ENCODE measurements at places on chromosomes 1 and 21. TPM values are rescaled to one million over a fixed set of nuclear protein-coding genes. Genes with fewer than 3 reads are reported as not detected.

Gene CD48
- total RNA-seq = not detected

Gene RPS6KA1
- 6.9 TPM for total RNA-seq

Gene PLEKHA6
- 2.9 TPM for total RNA-seq

Gene PDE9A
- 3.9 TPM for total RNA-seq

Gene TRIM45
- total RNA-seq = 1.7 TPM

- no peak for DNase-seq
Observed at GRCh38 chr1:97164276-97164639, 442.7 kb downstream of the PTBP2 start.

DNA sequence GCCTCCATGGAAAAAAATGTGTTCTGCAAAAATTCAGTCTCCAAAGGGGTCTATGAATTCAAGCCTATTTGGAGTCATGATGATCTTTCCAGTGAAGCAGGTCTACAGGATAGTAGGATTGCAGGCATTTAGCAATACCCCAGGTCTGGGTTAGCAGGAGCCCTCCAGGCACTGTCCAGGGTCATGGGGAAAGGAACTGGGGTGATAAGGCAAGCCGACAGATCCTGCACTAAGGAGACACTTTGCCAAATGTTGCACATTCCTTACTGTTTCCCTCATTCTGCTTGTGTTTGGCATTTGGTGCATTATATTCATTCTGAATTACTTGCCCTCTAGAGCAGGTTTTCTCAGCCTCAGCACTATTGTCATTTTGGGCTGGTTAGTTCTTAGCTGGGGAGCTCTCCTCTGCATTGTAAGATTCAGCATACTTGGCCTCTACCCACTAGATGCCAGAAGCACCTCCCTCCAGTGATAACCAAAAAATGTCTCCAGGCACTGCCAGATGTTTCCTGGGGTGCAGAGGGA lies 333.3 kb upstream of the PLXNA2 start:
- no peak for DNase-seq

GRCh38 chr1:232876506-232877364 lies 71.5 kb downstream of the MAP10 start:
- DNase-seq = no peak

DNA sequence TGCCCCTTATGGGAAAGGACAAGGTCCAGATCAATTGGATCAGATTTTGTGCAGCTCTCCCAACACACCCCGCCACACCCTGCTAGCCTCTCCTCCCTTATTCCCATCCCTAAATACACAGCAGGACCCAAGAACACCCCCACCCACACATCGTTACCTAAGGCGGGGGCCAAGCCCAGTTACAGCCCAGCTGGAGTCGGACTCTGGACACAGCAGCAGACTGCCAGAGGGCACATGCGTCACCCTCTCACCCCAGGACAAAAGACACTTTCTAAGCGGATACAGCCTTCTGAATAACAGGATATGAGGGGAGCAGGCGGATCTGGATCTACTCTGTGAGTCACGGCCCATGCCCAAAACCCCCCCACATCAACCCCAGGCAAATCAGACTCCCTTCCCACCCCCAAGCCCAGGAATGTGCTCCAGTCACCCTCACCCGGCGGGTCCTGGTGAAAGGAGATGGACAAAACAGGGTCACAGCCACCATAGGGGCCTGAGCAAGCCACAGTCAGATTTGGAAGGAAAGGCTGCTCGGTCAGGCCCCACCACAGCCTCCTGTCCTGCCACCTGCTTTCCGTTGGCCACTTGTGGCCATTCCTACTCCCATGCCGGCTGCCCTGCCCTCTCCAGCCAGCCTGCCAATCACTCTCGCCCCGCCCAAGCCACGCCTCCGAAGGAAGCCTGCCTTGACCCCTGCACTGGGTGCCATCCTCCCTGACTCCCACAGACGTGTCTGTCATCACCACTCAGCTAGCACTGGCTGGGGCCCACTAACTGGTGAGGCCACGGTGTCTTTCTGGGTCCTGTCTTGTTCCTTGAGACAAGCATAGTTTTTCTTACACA lies 4.0 kb downstream of the S100A16 start:
- DNase-seq = peak; percentile 89

GRCh38 chr1:230129341-230129740 lies 62.3 kb downstream of the GALNT2 start:
- no peak for DNase-seq

GRCh38 chr1:5564578-5565257 lies 427.5 kb downstream of the NPHP4 start:
- no peak for DNase-seq

DNA sequence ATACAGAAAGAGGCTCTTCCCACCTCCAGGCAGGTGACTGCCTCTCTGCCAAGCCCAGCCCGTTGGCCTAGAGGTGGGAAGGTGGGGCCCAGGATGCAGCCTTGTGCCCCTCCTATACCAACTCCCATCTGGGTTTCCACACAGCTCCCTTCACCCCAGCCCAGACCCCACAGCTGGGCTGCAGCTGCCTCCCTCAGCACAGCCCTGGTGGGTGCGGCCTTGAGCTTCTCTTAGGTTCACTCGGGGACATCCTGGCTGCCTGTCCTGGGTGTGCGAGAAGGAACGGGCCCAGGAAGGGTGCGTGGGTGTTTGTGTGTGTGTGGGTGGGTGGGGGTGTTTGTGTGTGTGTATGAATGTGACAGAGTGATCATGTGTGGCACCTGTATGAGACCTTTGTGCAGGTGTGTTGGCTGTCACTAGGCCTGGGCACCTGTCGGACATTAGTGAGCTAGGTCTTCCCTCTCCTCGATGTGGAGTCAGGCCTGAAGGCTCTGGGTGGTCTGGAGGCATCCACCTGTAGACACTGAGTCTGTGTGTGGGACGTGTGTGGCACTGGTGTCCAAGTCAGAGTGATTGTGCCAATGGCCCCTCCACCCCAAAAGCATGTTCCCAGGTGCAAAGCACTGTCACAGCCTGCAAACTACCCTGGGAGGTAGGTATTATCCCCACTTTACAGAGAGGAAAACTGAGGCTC lies 30.7 kb downstream of the FOXO6 start:
- DNase-seq = no peak

- no peak for DNase-seq
Observed at GRCh38 chr1:26697431-26697977, 1.7 kb downstream of the ARID1A start.

DNA sequence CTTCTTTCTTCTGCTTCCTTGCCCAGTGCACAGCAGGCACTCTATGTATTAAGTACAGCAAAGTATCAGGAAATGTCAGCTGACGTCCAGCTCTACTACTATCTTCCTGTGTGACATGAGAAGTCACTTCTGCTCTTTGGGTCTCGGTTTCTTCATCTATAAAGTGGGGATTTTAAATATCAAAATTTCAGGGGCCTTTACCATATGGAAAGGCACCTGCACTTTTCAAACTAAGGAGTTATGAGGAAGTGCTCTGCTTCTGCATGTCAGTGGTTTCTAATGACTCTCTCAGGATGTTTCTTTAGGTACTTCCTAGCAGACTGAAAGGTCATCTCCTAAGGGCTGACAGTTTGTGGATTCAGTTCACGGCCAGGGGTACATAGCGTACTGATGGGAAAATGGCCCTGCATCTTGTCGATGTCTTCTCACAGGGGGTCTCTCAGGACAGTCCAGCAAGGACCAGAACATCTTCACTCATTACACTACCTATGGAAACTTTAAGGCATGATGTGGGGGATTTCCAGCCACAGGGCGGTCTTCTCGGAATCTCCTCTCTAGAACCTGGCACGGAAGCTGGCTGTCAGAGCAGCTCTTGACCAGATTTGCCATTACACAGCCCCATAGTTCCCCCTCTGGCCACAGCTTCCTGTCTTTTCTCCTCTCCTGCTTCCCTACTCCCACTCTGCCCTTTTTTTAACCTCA lies 42.0 kb upstream of the MTF1 start:
- no peak for DNase-seq

DNA sequence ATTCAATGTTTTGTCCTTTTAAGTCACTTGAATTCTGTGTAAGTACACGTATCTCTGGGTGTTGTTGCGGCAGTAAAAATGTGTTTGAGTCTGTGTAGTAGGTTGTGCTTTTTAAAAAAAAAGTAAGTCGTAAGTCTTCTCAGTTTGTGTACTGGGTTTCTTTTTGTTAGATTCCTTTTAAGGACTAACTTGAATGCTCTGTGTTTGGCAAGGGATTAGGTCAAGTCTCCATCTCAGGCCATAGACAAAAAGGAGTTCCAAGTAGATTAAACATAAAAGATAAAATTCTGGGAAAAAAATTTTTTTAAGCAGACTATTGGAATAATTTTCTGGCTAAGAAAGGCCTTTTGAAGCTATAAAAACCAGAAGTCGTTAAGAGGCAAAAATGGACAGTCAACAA lies 113.1 kb downstream of the ATP5PO start:
- no peak for DNase-seq

GRCh38 chr1:67952071-67952470 lies 98.4 kb downstream of the DIRAS3 start:
- peak; percentile 30 for DNase-seq
